ENCODE measurements at places on chromosomes 5 and 9. TPM values are rescaled to one million over a fixed set of nuclear protein-coding genes. Genes with fewer than 3 reads are reported as not detected.

SLC36A2 gene
- total RNA-seq: not detected

PCSK1 gene
- 0.59 TPM for total RNA-seq

CDH6 gene
- 3.9 TPM for total RNA-seq

RNF208 gene
- 1.5 TPM for total RNA-seq

FABP6 gene
- total RNA-seq: not detected

SH2D3C gene
- total RNA-seq: 15.4 TPM

SLC36A3 gene
- total RNA-seq: not detected

MEF2C gene
- 32.1 TPM for total RNA-seq

ANKRD34B gene
- not detected for total RNA-seq

PRSS3 gene
- not detected for total RNA-seq

IFNA21 gene
- not detected for total RNA-seq

PLK2 gene
- total RNA-seq: 29.0 TPM

PCDHA6 gene
- total RNA-seq: 0.96 TPM

SLCO4C1 gene
- 0.73 TPM for total RNA-seq

FAM151B gene
- 5.2 TPM for total RNA-seq

C5 gene
- 5.9 TPM for total RNA-seq

PIP5KL1 gene
- 2.2 TPM for total RNA-seq

TTC23L gene
- total RNA-seq: 2.0 TPM

ALDOB gene
- total RNA-seq: not detected

ZNF474 gene
- 0.48 TPM for total RNA-seq

IFNE gene
- total RNA-seq: 0.33 TPM

WDR38 gene
- not detected for total RNA-seq

NR5A1 gene
- total RNA-seq: not detected

C9orf153 gene
- 0.59 TPM for total RNA-seq

IFNA10 gene
- total RNA-seq: not detected

PCDHB11 gene
- 4.6 TPM for total RNA-seq

RASGRF2 gene
- 6.1 TPM for total RNA-seq

RNF14 gene
- total RNA-seq: 60.6 TPM

BAAT gene
- total RNA-seq: not detected
